ENCODE measurements at places on chromosomes 1 and 21.

DNA sequence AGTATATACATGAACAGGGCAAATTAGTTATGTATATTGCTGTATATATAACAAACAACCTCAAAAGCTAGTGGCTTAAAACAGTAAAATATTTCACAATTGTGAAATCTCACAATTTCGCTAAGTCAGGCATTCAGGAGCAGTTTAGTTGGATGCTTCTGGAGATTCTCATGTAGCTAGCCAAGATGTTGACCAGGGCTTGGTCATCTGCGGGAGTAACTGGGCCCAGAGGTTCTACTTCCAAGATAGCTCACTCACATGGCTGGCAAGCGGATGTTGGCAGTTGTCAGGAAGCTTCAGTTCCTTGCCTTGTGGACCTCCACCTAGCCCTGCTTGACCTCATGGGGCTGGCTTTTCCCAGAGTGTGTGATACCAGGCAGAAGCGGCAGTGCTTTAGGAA, 95.6 kb downstream of the TTC3 start:
- no peak for DNase-seq

- DNase-seq, result no peak
Observed at GRCh38 chr1:109331113-109331512, 24.3 kb upstream of the MYBPHL start.

GRCh38 chr1:91885213-91885715, 687 bp downstream of the TGFBR3 start:
- DNase-seq, result peak; percentile 16

- peak; percentile 36 for DNase-seq
Observed at GRCh38 chr1:24364975-24365678, 46.0 kb downstream of the GRHL3 start.

DNA sequence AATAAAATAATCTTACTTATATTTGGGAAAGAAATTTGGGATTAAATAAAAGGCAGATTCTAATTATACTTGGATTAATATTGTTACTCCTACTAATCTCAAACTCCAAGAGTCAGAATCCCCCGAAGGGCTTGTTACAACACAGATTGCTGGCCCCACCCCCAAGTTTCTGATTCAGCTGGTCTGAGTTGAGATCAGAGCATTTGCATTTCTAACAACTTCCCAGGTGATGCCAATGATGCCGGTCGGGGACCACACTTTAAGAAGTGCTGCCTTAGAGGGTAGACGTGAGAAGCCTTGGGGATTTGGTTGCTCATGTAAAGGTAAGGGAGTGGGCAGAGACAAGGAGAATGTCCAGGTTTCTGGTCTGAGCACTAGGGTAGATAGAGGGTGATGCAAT, 47.2 kb downstream of the FMN2 start:
- DNase-seq, result no peak

DNA sequence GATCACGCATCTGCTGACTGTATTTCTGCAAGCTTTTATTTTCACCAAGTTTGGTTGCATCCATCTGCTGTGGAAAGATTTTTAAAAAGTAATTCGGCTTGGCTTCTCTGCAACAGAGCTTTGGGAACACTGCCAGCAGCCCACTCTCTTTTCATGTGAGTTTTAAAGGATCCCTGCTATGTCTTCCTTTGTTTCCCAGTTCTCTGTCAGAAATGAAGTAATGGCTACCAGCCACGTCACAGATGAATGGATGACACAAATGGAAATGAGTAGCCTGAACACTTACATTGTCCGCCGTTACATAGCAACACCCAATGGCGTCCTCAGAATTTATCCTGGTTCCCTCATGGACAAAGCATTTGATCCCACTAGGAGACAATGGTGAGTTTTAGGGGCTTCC, 80.6 kb upstream of the RAVER2 start:
- DNase-seq, result no peak

- no peak for DNase-seq
Observed at GRCh38 chr1:42324398-42325013, 10.5 kb downstream of the FOXJ3 start.

GRCh38 chr1:78619446-78619802, 824 bp upstream of the IFI44L start:
- DNase-seq, result no peak

DNA sequence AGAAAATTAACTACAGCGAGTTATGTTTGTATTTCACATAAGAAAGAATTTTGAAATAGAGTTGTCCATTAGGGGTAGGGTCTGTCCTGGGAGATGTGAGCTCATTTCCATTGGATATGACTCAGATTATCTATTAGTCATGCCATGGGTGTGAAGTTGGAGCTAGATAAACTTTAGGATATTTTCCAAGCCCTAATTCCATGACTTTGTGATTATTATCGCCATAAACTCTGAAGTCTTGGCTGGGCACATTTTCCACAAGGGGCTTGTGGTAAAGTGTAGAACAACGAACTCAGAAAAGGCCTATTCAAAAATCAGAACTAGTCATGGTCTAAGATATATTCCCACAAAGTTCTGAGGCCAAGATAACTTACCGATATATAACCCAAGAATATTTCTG, 396.6 kb downstream of the DPYD start:
- no peak for DNase-seq

DNA sequence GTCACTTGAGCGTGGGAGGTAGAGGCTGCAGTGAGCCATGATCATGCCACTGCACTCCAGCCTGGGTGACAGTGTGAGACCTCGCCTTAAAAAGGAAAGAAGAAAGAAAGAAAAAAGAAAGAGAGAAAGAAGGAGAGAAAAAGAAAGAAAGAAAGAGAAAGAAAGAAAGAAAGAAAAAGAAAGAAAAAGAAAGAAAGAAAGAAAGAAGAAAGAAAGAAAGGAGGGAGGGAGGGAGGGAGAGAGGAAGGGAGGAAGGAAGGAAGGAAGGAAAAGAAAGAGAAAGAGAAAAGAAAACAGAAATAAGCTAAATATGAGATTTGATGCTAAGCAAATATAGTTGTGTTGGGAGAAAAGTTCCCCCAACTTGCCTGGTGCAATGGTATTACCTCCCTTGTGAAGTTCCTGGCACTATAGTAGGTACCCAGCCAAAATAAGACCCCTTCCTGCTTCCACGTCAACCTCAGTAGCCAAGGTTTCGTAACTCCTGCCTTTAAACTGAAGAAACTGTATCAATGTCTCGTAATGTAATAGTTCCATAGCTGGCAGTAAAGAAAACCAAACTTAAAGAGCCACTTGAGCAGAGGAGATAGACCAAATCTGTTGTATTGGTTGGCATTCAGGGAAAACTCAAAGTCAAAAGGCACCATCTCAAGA, 88.1 kb upstream of the HNRNPU start:
- no peak for DNase-seq

DNA sequence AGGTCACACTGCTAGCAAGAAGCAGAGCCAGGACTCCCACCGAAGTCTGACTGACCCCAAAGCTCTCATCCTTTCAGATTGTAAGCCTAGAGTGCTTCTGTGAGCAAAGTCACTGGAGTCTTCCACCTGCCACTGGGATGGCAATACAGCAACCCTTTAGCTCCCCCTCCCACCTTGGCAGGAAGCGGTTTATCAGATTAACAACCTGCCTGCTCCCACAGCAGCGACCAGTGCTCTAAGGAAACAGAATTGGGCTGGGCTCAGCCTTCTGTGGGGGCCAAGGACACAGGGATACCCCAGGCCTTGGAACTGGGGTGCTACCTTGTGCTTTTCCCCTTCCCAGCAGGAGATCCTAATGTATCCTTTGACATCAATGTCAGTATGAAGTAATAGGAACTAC, 76.0 kb downstream of the GFI1 start:
- DNase-seq, result peak; percentile 25

DNA sequence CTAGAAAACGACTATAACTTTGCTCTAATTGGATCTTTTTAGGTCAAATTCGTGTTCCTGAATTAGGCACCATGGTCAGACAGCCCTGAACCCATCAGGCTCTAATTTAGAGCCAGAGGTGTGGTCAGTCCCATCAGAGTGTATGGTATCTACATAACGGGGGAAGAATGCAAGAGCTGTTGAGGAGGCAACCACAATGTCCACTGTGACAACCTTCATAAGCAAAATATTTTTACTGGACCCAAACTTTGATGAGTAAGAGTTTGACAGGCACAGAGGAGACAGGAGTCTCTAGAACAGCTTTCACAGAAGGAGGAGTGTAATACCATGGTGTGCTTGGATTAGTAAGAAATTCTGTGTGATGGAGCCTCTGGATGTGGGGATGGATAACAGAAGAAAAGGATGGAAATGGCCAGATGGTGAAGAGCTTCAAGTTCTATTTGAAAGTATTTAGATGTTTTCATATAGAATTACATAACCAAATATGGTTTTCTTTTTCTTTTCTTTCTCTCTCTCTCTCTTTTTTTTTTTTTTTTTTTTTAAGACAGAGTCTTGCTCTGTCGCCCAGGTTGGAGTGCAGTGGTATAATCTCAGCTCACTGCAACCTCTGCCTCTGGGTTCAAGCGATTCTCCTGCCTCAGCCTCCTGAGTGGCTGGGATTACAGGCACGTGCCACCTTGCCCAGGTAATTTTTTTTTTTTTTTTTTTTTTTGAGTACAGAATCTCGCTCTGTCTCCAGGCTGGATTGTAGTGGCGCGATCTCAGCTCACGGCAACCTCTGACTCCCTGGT, 24.9 kb downstream of the UBE2U start:
- DNase-seq, result no peak

DNA sequence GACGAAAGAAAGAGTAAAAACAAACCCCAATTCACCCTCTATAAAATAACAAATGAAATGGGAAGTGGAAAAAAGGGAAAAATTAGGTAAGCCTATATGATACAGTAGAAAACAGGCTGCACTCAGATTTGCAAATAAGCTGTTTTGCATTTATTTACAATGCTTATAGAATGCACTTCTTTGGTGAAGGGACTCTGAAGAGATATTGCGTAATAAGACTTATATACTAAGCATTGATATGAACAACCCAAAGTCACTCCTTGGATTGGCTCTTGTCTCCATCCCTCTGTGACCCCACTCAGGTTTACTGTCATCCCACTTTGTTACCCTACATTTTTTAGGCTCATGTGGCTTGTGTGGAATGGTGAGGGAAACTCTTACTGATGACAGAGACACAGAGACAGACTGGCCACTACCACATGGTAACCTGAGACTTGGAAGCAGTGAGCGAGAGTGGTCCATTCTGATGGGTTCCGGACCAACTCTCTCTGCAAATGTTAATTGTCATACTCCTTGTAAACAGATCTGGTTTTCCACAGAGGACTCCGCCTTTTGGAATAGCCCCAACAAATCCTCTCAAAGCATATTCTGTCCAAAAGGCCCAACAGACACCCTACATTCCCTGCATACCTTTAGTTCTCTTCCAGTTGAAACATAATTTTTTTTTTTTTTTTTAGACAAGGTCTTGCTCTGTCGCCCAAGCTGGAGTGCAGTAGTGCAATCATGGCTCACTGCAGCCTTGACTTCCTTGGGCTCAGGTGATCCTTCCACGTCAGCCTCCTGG, 11.0 kb downstream of the GSTM5 start:
- DNase-seq, result no peak

- no peak for DNase-seq
Observed at GRCh38 chr1:46547481-46548383, 3.7 kb downstream of the KNCN start.

DNA sequence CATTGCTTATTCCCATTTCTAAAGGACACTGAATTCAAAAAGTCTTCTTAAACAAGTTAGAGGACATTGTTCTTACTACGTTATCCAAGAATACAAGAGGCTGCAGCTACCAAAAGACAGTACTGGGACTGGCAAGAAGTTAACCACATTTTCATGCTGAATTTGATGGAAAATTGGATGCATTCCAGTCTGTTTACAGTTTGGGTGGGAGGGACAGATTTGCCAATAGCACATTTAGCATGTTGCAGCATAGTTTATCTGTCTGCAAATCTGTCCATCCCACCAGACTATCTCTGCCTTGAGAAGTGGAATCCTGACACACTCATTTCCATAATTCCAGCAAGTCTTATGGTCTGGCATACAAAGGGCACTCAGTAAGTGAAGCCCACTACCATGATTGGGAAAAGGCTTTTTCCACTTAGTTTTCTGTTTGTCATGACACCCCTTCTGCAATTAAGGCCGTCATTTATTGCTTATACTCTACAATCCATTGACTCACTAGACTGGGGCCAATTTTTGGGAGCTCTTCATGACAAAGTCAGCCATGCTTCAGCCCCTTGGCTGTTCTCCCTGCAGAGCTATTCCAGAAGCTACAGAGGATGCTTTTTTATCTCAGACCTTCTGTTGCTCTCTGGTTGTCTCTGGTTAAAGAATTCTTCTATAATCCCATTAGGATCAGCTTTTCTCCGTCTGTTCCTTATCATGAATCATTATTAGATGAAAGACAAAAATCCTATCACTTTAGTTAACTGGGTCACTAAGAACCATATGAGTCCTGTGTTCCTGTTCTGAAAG, 355.8 kb upstream of the PTBP2 start:
- no peak for DNase-seq

- no peak for DNase-seq
Observed at GRCh38 chr1:15446212-15446611, 8.0 kb downstream of the CTRC start.

- DNase-seq, result no peak
Observed at GRCh38 chr1:7613106-7613850, 157.8 kb upstream of the VAMP3 start.

GRCh38 chr1:42463921-42464320, 835 bp downstream of the CCDC30 start:
- DNase-seq, result no peak

GRCh38 chr1:7294636-7295035, 476.5 kb upstream of the VAMP3 start:
- DNase-seq, result no peak

Measured in activated CD4-positive, alpha-beta T cell treated with anti-CD3 and anti-CD28 coated beads, Interleukin-2, amount 50 U/mL, for 48 hours (primary cell).